ENCODE measurements at places on chromosomes 7 and 10.

DNA sequence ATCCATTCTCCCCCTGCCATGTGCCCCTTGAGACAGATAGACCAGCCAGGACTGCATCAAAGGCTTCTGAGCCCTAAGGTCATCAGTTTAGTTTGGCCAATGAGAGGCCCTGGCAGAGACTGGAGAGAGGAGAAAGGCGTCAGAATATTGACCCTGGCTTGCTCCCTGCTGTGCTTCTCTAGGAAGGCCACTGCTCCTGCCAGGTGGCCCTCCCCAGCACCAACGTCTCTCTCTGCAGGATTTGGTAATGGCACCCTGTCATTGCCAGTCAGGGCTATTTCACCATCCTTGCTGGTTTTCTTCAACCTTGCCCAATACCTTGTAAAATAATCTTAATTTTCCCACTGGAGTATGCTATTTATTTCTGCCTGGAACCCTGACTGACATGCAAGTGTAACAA, 38.8 kb upstream of the ZRANB1 start:
- DNase-seq: no peak

- no peak for DNase-seq
Observed at GRCh38 chr7:29861884-29862283, 55.6 kb downstream of the WIPF3 start.

DNA sequence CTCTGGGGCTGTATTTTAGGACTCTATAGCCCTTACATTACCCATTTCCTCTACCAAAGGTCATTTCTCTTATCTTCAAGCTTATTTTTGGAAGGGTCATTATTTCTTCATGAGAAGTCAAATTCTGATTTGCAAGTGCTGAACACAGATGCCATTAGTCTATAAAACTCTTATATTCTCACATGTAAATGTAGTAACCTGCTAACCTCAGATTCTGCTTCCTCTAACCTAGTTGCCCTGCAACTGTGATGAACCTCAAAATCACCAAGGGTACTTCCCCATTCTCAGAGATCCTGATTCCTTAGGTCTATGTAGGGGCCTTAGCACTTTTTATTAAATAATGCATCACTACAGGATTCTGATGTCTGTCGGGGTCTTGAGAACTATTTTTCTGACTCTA, 6.3 kb downstream of the FAS start:
- no peak for DNase-seq

GRCh38 chr7:140541176-140541512, 61.8 kb upstream of the MKRN1 start:
- no peak for DNase-seq

DNA sequence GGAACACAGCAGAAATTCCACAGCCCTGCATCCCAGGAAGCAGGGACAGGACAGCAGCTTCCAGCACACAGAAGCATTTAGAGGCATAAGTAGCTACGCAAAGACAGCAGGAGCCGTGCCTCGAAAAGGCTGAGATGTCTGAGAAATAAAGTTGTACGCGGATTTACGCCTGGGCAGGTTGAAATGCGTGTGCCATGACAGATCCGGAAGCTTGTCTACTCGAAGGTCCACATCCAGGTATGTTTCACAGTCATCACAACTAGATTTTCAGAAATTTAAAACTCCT, 26.1 kb downstream of the DIP2C start:
- DNase-seq: no peak

DNA sequence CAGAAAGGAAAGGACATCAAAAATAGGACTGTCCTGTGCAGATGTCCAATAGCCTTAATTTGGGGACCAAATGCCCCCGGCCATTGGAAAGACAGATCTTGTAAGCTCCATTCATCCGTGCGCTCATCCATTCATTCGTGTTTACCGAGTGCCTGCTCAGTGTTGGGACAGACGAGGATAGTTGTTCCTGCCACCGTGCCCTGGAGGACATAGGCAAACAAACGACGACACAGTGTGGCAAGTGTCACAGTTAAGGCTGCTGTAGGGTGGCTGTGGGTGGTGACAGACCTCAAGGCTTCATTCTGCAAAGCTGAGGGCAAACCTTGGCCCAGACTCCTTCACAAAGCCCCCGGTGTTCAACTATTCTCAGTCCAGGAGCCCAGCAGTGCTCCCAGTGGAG, 27.6 kb downstream of the MKI67 start:
- DNase-seq: no peak

GRCh38 chr7:151724920-151725584, 151.9 kb downstream of the PRKAG2 start:
- DNase-seq: no peak

- no peak for DNase-seq
Observed at GRCh38 chr10:84542522-84543490, 214.4 kb downstream of the CCSER2 start.

DNA sequence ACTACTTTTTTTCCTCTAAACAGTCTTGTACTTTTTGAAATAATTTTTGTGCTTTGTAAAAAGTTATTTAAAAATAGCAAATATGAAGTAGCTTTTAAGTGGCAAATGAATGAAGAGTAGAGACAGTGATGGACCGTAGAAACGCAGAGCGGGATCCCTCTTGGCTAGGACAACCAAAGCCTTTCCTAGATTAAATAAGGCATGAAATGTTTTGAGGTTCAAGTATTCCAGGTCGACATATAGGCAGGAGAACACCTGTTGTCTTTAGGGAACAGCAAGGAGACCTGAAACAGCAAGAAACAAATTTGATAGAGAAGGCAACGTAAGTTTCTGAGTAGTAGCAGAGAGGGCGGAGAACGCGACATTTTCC, 662 bp upstream of the PPRC1 start:
- no peak for DNase-seq

- DNase-seq: peak; percentile 47
Observed at GRCh38 chr7:151315038-151315655, 26.5 kb upstream of the NUB1 start.

DNA sequence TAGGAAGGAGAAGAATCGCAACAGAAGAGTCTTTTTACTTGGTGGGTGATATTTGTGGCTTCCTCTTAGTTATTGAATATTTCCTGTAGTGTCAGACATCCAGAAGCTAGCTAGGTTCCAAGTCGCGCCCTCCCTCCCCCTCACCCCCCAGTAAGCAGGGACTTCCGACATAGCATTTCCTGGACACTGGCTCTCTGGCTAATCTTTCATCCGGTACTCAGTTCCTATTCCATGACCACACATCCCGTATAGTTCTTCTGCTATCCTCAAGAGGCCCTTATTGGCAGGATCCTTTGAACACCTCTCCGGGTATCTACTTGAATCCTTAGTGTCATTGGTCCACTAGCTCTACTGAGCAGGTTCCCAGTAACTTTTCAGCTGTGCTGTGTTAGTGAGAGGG, 167.8 kb downstream of the HDAC9 start:
- no peak for DNase-seq

DNA sequence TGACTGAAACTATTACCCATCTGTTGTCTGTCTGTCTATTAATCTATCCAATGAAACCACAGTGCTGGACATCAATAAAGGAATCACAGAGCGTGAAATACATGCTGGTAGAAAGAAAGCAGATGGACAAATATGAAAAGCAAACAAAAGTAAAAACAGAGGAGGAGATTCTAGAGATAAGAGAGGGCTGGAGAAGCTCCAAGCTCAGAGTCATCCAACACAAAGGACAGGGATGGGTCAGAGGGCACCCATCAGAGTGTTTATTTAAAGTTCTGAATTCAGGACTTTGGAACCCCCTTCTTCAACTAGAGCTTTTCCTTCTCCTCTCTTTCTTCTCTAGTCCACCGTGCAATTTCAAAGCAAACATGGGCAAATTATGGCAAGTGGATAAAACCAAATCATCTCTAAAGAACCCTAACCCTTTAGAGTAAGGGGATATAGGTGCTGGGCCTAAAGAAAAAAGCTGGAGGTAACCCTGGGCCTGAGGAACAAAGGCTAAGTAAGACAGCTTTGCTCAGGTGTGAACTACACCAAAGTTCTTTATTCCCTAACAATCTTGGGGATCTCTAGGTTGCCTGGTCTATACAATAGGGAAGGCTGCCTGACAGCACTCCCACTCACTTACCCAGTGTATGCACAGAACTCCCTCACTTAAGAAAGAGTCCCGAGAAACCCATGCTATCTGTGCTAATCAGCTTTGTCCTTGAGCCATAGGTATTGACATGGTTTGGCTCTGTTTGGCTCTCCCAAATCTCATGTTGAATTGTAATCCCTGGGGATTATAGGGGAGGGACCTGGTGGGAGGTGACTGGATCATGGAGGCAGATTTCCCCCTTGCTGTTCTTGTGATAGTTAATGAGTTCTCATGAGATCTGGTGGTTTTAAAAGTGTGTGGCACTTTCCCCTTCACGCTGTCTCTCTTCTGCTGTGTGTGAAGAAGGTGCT, 97.0 kb downstream of the BAMBI start:
- DNase-seq: no peak

DNA sequence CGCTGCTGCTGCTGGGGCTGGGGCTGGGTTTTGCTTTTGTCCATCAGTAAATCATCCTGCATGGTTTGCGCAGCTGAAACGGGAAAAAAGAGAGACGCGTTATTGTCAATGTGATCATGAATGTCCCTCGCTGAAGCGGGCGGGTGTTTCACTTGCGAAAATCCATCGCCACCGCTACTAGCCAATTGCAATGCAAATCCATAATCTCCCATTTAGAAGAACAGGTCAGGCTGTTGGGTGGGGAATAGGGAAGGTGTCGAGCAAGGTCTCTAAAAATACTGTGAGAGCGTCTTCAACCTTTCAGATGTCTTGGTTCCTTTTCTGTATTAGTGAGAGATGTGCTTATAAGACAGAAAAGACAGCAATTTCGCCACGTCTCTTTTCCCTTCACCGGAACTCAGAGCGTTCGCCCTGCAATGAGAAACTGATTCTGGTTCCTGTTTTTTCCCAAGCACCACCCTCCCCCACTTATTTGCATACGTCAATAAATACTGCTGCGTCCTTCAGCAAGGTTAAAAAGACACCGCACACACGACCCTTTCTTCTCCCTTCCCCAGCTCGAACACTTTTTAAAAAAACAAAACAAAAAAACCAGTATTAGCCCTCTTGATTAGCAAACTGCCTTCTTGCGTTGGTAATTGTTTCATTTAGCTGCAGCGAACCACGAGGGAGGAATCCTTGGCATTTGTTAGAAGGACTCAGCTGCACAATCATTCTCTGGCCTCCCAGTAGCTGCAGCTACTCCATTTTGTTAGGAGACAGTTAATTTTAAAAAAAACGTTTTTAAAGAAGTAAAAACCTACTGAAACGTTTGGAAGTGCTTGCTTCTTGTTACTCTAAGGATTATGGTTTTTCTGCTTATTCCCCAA, 50.4 kb downstream of the CPEB3 start:
- no peak for DNase-seq

- DNase-seq: no peak
Observed at GRCh38 chr7:54014765-54015164, 527.4 kb upstream of the VSTM2A start.

DNA sequence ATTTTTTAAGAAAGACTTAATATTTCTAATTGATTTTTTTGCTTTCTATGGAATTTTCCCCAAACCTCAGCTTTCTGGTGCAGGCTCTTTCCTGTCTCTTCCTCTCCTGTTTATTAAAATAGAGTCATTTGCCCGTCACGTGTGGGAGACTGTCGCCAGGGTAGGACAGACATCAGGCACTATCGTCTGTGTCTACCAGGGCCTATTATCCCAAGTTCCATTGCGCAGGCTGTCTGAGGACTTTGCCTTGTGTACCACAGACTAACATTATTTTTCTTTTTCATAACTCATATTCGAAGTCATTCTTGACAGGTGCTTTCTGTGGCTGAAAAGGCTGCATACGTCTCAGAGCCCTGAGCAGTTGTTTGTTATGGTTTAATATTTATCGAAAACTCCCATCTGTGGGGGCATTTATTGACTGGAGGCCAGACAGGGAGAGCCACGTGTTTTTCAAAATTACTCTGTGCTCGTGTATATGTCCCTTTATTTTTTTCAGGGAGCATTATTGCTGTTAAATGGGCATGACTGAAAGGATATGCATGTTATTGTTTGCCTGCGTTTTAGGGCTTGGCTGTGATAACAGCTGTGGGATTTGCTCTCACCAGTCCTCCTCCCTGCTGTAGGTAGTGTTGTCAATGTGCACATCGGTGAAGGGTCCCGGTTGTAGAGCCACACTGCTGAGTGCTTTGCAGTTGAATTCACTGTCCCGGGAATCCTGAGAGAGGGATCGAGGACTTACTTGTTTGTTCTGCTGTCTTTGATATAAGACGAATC, 89.8 kb downstream of the CAMK1D start:
- no peak for DNase-seq

DNA sequence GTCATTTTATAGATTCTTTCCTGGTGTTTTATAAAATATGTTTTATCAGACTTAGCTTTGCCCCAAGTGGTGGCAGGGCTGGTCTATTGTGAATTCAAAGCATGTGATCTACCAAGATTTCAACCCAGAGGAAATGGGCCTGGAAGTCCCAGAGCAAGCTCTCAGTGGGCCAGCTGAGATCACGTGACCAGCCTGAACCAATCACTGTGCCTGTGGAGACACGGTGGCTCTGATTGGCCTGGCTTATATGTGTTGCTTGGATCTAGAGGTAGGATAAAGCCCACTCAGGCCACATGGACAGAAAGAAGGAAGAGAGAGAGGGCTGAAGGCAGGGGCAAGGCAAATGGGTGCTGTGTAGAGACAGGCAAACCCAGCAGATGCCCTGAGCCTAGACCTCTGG, 65.5 kb upstream of the GATA3 start:
- no peak for DNase-seq

DNA sequence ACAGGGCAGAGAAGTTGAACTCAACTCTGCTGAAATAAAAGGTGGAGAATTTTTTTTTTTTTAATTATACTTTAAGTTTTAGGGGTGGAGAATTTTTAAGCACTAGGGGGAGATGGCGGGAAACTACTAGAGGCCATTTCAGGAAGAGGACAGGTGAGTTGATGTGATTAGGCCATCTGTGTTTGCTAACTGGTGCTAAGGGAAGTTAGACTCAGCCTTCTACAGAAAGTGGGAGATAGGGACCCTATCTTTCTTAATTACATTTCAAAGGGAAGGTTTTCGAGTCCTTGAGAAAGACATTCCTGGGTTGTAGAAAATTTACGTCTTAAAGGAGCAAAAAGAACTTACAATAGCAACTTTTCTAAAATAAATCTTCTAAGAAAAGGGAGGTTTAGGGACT, 124.8 kb downstream of the LHFPL3 start:
- no peak for DNase-seq

DNA sequence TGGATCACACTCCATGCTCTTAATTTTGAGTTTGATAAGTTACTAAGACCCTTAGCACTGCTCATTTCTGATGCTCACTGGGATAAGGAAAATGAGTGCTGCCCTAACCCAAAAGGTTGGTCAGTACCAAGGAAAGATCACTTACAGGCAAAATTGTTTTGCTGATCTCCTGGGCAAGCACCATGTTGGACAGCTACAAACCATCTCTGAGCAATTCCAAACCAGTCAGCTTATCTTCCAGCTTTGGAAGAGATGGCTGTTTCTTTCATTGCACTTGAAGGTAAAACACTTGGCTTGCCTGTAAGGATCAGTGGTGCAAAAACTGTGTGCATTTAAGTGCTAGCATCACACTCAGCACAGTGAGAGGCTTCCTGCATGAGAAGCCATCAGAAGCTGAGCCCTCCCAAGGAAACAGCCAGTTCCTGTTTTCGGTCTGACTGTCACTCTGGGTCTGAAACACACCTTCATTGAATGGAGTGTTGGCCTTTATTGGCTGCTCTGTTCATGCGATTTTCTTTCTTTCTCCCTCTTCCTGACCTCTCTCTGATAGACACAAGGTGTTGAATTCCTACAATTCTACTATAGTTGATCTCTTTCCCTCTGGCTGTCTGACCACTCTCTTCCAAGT, 126.4 kb upstream of the GHITM start:
- no peak for DNase-seq

Data from stimulated activated CD4-positive, alpha-beta T cell treated with anti-CD3 and anti-CD28 coated beads, Interleukin-1b, Interleukin-23, amount 100 ng/mL, for 4 hours (primary cell).